Activated CD4-positive, CD25-positive, alpha-beta regulatory T cell treated with anti-CD3 and anti-CD28 coated beads, Interleukin-2, amount 50 U/mL, for 72 hours (primary cell): ENCODE measurements at places on chromosomes 16 and 17.

DNA sequence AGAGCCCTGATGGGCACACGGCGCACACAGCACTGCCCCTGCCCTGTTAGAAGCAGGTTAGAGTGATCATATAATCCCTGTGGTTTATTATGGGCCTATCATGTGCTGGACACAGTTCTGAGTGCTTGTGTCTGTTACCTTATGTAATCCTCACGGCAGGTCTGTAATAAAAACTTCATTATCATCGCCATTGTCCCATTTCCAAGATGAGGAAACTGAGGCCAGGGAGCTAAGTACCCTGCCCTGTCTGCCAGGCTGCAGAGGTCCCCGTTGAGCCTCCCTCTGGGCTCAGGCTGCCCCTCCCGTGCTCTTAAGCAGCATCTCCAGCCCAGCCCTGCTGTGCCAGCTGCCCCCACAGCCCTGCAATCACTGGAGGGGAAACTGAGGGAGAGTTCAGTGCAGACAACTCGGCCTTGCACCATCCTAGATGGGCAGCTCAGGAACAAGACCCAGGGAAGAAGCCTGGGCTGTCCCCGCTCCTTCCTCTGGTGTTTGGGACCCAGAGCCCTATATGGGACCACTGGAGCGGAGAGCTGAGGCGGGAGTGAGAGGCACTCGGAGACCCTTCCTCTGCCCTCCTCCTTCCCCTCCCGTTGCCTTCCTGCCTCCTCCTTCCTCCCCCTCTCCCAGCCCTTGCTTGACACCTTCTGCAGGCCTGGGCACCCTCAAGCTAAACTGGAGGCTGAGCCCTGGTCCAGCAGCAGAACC is 42.0 kb downstream of the WNT3 start:
- no peak for DNase-seq

- DNase-seq: no peak
These were observed 369 bp upstream of the BTBD17 start for GRCh38 chr17:74362069-74362405.

GRCh38 chr16:24611310-24611709 is 71.9 kb downstream of the RBBP6 start:
- no peak for DNase-seq

DNA sequence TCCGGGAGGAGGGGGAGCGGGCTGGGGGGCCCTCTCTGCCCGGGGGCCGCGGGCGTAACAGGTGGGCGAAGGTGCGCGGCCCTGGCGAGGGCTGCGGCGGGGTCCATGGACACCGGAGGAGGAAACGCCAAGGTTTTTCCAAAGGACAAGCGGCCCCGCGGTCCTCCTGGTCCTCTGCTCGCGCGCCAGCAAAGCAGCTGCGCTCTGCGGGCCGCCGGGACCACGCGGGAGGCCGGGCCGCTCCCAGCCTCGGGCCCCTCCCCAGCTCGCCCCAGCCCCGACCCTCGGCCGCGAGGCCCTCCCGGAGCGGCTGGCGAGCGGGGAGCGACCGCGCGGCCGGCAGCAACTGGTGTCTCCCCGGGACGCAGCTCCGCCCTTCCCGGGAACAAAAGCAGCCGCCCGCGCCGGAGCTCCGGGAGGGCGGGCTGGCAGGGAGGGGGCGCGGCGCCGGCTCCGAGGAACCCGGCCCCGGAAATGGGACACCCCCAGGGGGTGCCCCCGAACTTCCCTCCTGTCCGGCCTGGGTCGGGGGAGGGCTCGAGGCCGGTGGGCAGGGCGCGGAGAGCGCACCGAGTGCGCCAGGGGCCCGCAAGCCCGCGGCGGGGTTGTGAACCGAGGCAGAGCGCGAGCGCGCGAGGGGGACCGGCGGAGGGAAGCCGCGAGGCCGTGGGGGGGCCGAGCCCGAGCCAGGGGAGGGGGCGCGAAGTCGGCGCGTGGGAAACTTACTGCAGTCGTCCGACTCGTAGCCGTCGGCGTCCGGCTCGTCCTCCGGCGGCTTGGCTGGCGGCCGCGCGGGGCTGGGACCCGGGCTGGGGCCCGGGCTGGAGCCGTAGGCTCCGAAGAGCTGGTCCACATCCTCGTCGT is 837 bp downstream of the DOC2B start:
- DNase-seq: no peak

DNA sequence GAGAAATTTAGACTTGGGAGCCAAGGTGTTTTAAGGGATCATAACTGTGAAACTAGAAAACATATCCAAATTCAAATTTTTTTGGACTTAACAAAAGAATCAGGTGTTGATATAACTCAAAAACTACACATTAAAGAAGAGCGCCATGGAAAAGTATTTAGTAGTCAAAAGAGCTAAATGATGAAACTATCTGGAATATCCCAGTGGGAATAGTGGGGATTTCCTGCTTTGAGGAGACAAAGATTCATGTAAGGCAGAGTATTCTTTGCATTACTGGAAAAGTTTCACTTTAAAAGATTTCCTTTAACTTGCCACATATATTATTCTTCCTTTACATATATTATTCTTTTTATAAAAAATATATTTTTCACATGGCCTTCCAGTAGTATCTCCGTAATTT is 40.3 kb upstream of the VPS4A start:
- DNase-seq: no peak

- DNase-seq: no peak
These were observed 177.2 kb downstream of the ABCC12 start for GRCh38 chr16:47978491-47979163.
